ENCODE measurements at places on chromosomes 6 and 20. TPM values are rescaled to one million over a fixed set of nuclear protein-coding genes. Genes with fewer than 3 reads are reported as not detected.

Gene NKAIN4
- total RNA-seq = 18.4 TPM

Gene BTN1A1
- 0.11 TPM for total RNA-seq

Gene CCN6
- not detected for total RNA-seq

- DNase-seq = no peak
These were observed 76.6 kb downstream of the PKHD1 start for GRCh38 chr6:52010806-52011205.

- DNase-seq = no peak
These were observed 197.3 kb upstream of the PROKR2 start for GRCh38 chr20:5513975-5514516.
